ENCODE measurements at places on chromosomes 16 and 17.

- DNase-seq = peak; percentile 73
These were observed at the start of gene CTCF for GRCh38 chr16:67562526-67562917. Gene CTCF (plus strand): TSS chr16:67562526. CDS start chr16:67610833, 48,307 bp downstream.

DNA sequence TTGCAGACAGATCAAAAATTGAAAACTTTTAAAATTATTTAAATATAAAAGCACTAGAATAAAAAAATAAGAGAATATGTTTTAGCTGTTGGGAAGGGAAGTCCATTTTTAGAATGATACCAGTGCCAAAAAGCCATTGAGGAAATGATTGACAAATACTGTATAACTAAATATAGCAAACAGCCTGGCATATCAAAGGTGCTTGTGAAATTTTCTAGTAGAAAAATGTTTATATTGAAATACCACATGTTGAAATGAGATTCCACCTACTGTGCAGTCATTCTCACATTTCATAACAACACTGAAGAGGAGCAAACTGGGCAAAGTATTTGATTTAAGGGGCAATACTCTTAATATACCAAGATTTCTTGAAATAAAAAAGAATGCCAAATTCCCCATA is 183.5 kb downstream of the PHKB start:
- DNase-seq = peak; percentile 5

GRCh38 chr17:19724501-19725420 is 8.4 kb upstream of the SLC47A2 start:
- peak; percentile 71 for DNase-seq

DNA sequence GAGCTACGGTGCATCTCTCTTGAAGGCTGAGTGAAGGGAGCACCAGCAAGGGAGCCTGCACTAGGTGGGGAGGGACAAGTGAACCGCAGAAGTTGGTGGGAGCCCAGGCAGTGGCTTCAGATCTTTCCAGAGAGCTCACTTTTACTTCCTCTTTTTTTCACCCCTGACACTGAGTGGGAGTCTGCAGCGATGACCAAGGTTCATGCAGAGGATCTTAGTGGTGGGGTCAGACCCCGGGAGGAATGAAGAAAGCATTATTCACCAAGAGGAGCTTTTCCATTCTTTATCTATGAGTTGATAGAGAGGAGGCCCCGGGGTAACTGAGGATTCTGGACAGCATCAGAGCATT is 3.0 kb upstream of the CCL2 start:
- DNase-seq = peak; percentile 98

DNA sequence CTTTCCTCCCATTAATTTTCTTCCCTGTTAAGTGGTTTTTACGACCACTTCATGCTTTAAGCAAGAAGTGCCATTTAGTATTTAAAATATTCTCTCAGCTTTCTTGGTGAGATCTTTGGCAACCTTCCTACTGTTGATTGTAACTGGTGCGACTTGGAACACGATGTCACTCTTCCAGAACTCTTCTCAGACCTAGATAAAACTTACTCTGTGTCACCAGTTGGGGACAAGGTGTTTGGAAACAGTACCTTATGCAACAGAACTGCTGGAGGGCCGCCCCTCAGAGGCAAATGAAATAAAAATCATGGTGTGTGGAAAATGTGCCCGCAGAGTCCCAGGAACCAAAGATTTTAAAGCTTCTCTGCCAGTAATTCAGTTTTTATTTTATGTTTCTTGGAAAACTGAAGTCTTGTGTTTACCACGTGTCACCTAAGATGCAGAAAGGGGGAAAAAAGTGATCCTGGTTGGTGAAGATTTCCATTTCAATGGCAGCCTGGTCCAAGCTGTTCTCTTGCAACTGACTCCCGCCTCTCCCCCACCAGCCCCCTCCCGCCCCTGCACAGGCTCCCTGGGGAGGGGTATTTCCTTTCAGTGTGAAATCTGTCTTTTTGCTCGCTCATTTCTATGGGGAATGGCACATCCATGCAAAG is 7.2 kb upstream of the HSD11B2 start:
- DNase-seq = no peak

DNA sequence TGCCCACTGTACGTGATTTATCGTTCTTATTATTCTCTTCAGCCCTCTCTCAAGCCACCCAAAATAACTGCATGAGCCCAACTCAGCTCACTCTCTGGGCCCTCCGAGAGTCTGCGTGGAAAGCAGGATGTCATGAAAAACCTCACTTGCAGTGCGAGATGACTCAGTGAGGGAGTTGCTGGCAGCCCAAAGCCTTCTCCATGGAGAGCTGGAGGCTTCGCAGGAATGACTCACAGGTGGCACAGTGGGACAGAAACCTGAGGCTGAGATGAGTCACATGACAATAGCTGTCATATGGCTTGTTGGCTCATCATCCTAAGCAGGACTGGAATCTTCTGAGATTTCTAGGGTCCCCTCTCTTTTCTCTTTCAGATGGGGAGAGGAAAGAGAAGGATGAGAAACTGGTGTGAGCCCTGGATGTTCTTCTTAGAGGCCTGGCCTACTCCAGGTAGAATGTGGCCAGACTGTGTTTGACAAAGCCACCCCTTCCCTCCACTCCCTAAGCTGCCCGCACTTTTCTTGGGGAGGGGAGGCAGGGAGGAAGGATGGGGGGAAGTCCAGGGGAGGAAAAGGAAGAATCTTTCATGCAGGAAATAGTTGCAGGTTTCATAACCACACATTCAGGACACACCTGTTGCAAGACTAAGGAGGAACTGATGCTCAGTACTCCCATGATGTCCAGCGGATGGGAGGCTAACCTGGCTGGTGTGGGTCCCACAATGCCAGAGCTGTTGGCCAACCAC is 160.6 kb upstream of the RPL38 start:
- peak; percentile 50 for DNase-seq

DNA sequence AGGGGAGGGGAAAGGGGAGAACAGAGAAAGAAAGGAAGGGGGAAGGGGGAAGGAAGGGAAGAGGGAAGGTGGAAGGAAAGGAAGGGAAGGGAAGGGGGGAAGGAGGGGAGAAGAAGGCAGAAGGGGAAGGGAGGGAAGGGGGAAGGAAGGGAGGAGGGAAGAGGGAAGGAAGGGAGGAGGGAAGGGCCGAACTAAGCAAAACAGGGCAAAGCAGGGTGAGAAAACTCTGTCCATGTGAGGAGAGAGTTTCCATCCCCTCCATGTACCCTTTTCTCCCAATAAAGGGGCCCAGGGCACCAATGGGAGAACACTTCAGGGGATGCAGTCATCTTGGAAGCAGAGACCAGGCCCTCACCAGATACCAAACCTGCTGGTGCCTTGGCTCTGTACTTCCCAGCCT is 256.8 kb upstream of the CDH5 start:
- DNase-seq = no peak

GRCh38 chr16:25835126-25835525 is 143.4 kb downstream of the HS3ST4 start:
- DNase-seq = no peak

DNA sequence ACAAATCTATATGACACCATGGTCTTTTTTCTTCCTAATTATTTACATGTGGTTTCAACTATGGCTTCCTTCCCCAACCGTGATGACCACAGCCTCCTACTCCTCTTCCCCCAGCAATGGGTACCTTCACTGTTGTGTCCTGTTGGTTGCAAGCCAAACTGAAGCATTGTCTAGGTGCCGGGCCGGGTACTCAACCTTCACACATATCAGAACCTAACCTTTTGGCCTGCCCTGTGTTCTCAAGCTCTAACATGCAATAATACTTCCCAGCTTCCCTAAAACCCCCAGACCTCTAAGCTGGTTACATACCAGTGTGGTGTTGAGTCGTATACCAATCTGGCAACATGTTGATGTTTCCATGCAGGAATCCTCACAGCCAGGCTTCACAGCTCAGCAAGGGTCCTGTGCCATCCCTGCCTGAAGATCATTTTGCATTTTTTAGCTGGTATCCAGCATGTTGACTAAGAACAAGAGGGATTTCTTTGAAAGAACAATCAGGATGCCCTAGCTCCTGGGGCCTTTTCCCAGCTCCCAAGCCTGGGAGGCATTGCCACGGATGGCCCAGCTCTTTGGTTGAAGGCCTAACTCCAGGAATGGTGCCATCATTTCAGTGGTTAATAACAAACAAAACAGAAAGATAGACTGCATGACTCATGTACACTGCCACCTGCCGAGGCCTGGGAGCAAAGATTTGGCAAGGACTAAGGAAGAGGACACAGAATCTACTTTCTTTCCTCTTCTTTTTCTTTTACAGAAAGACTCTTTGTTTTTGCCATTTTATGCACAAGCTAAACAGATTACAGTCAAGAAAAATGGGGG is 373.7 kb upstream of the SALL1 start:
- DNase-seq = no peak

DNA sequence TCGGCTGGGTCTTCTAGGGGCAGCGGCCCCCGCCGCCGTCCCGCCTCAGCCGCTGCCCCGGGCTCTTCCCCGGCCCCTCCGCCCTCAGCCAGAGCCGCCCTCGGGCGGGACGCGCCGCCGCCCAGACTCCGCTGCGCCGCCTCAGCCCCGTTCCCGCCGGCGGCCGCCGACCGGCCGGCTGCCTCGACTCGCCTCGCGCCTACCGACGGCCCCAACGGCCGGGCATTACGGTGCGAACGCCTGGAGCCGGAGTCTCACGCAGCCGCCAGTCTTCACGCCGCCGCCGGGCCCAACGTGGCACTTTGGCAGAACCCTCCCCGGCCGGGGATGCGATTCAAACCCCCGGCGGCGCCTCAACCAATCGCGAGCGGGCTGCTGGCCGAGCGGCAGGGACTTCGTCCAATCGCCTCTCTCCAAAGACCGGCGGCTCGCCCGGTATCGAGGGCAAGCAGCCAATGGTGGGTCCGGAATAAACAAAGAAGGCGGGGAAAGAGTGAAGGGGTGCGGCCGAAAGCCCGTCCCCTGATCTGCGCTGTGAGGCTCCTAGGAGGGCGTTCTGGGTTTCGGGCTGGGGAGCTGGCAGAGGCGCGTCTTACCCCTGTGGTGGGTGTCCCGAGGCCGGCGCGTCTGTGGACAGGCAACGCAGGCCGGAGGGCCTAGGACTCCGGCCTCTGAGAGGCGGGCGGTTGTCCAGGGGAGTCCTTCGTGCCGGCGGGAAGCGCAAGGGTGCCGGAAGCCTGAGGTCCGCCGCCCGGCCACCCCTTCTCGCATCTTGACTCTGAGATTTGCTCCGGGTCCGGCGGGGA is at the start of gene CDR2:
CDR2 (minus strand) TSS at position 309 of the 806 bp plus-strand sequence. CDS start 310 bp downstream, outside the sequence.
- DNase-seq = peak; percentile 95

GRCh38 chr16:67157892-67158635 is 1.6 kb downstream of the TRADD start:
- no peak for DNase-seq

GRCh38 chr16:75217389-75217851 is 1.4 kb upstream of the CTRB1 start:
- DNase-seq = no peak

DNA sequence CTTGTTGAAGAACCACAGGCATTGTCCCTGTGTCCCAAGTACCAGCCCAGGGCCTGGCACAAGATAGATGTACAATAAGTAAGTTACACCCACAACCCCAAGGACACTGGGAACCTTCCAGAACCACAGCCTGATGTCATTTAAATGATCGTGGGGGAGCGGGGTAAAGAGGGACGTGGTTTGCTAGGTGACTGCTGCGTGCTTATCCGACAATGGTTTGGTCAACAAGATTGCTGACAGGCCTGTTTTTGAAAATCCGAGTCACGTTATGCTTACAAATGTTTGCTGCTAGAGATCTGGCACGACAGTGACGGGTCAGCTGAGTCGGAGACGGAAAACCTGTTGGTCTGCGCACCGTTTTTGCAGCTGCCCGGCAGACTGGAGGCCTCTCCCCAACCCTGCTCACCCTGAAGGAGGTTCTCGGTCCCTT is 22.8 kb downstream of the COTL1 start:
- DNase-seq = no peak

GRCh38 chr17:72134608-72135394 is 14.0 kb downstream of the SOX9 start:
- DNase-seq = peak; percentile 54

GRCh38 chr17:6334386-6334785 is 100.5 kb downstream of the AIPL1 start:
- no peak for DNase-seq

DNA sequence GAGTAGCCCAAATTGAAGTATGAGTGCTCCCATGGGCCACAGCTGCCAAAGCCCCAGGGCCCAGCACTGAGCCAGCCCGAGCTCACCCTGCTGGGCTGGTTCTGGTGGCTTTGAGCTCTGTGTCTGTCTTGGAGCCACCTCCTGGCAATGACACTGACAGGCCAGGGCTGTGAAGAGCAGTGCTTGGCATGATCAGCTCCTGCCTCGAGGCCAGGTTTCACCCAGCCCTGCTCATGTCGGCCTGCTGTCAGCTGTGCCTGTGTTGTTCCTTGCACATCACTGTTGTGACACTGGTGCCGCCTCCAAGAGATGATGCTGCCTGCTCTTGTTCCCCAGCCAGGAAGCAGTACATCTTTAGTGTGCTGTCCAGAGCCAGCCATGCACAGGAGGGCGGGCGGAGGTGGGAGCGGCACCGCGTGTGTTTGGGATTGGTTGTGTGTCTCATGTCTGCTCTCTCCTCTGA is 26.0 kb downstream of the PLD6 start:
- no peak for DNase-seq

DNA sequence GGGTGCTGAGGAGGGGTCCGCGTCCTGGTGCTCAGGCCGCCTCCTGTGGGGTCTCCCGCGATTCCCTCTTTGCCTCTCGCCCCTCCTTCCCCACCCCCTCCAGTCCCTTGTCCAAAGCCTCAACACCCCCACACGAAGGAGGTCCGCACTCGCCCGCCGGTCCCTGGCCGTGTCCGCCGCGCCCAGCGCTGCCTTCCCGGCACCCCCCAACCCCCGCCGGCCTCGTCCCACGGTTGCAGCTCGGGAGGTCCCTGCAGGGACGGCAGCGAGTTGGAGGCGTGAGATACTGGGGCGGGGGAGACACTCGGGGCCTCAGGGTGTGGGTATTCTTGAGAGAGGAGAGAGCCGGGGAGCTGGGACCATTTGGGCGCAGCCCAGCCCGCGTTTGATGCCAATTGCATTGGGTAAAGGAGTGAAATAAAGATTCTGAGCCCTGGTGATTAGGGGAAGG is 468 bp downstream of the FLYWCH2 start:
- DNase-seq = no peak

DNA sequence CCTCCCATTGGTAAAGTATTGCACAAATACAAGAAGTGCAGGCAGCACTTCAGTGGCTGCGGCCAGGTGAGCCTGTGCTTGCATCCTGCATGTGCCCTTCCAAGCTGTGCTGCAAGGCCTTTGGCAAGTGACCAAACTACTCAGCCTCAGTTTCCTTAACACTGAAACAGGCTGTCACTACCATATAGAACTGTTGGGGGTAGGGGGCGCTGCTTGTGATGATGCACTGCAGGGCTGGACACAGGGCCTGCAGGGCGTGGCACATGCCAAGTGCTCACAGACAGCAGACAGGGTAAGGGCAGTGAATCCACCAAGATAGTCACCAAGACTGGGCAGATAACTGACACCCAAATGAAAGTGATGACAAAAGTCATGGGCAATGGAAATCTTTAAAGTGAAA is 65.6 kb upstream of the SREBF1 start:
- no peak for DNase-seq

GRCh38 chr16:76622876-76623275 is 345.7 kb downstream of the CNTNAP4 start:
- DNase-seq = no peak

DNA sequence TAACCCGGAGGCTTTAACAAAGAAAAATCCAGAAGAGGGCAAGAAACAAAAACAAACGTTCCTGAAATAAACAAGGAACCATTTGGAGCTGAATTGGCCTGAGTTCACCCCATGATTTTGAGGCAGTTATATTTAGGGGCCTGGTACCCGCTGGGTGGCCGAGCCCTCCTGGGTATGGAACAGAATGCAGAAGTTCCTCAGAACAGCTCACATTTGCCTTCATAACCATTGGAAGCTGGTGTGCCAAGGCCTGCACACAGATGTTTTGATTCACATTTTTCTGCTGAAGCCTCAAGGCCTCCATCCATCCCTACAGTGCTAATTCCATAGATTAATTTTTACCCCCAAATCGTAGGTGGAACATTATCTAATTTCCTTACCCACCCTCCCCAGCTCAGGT is 3.3 kb upstream of the ZFHX3 start:
- DNase-seq = no peak

Measured in MV-4-11 (cell line).